ENCODE measurements at places on chromosomes 7 and 10.

GRCh38 chr7:159218170-159218569 lies 73.5 kb upstream of the VIPR2 start:
- DNase-seq, result no peak

- DNase-seq, result no peak
Measured at GRCh38 chr10:90787393-90788198, 70.2 kb downstream of the HTR7 start.

GRCh38 chr7:80997841-80998240 lies 79.0 kb upstream of the SEMA3C start:
- no peak for DNase-seq

GRCh38 chr10:122199070-122199469 lies 72.0 kb upstream of the BTBD16 start:
- no peak for DNase-seq

DNA sequence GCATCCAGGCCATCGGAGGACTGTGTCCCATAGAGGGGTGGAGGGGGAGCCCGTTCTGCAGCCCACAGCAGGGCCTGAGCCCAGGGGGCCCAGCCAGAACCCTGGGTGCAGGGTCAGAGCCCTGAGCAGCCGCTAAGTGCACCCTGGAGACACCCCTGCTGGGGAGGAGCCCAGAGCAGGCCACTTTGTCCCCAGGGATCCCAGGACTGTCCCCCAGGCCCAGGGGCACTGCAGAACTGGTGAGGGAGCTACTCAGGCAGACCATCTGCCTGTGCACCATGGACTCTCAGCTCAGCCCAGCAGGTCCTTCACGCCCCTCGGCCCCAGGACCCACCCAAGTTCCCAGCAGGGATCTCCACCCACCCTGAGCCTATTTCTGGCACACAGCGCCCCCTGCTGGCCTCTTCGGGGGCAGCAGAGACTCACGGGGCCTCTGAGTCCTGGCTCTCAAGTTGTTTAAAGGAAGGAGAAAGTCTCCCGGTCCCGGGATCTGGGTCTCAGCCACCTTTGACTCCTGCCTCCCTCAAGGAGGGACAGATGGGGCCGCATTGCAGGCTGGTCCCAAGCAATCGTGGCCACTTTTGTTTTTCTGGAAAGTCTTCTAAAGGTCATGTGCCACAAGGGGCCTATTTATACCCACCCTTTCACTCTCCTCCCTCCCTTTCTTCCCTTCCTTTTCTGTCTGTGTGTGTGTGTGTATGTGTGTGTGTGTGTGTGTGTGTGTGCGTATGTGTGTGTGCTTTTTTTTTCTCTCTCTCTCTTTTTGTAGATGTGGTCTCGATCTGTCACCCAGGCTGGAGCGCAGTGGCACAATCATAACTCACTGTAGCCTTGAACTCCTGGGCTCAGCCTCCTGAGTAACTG lies 90.3 kb downstream of the MYL10 start:
- DNase-seq, result peak; percentile 82

- DNase-seq, result no peak
Measured at GRCh38 chr10:132468651-132469050, 68.9 kb upstream of the INPP5A start.

- DNase-seq, result no peak
Measured at GRCh38 chr10:117666166-117666565, 123.6 kb downstream of the EMX2 start.

DNA sequence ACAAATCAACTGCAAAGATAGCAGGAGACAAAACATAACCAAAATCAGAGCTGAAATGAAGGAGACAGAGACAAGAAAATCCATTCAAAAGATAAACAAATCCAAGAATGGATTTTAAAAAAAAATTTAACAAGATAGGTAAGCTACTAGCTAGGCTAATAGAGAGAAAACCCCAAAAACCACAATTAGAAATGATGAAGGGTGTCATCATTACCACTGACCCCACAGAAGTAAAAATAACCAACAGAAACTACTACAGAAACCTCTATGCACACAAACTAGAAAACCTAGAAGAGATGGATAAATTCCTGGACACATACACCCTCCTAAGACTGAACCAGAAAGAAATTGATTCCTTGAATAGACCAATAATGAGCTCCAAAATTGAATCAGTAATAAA lies 117.6 kb downstream of the DNAJC1 start:
- no peak for DNase-seq

- no peak for DNase-seq
Measured at GRCh38 chr10:112429654-112430230, 17.0 kb downstream of the ZDHHC6 start.
